ENCODE measurements at places on chromosomes 7 and 10.

- ATAC-seq = no peak
Observed at GRCh38 chr7:111014079-111014478, 76.8 kb upstream of the LRRN3 start.

GRCh38 chr10:108421266-108421665 lies 1256.8 kb upstream of the SORCS1 start:
- ATAC-seq = no peak

GRCh38 chr7:157905651-157906461 lies 569.1 kb downstream of the DNAJB6 start:
- peak; percentile 22 for ATAC-seq

DNA sequence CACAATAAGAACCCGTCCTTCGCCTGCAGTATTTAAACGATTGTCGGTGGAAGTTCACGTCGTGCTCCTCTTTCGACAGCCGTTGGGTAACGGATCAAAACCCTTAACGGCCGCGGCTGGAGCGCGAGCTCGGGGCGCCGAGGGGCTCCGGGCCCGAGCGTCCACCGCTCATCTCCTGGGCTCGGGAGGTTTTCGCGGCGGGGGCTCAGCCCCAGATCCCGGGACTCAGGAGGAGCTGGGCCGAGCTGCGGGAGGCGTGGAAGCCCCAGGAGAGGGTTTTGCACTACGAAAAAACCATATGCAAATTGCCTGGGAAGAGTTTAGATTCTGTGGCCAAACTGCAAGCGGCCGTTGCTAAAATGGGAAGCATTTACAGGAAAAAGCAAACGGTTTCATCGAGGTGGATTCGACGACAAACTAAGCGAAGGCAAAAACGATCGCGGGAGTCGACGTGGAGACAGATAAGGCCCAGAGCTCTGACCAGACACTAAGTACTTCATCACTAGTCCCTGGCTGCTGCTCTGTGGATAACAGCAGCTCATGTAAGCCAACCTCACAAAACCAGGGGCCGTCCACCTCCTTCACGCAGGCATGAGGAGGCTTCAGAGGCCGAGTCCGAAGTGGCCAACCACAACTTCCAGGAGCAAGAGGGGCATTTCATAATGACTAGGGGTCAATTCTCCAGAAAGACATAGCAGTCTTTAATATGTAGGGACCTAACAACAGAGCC lies 129.7 kb downstream of the MARCHF5 start:
- ATAC-seq = no peak

DNA sequence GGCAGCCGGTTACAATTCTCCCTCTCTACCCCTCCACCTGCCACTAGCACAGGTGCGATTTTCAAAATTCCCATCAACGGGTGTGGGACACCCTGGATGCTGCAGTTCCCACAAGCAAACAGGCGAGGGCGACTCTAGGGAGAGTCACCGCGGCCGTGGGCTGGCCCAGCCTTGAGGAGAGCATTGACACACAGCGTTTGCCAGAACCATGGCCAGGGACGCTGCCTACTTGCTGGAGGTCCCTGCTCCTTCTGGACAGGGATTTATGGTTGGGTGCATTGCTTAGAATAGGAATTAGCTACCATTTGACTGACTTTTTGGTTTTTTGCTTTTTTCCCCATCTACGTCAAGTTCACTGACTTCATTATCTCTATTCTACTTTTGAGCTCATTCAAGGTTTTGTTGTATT lies 19.0 kb upstream of the CLDN4 start:
- ATAC-seq = peak; percentile 88

- ATAC-seq = no peak
Observed at GRCh38 chr10:84097787-84098353, 41.4 kb upstream of the GHITM start.

DNA sequence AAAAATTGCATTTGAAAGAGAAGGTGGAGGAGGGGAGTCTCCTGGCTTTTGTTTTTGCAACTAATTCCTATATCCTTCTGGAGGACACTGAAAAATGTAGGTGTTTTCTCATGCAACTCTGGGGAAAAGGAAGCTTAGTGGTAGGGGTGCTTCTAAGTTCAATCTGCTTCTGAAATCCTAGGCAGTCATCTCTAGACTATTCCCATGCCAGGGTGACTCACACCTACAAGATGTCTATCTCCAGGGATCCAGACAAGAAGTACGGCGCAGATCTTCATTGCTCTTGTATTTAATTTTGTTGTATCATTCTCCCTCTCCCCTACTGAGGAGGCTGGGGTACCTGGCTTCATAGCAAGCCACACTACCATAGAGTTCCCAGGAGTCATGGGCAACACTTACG lies 258.8 kb downstream of the PHF14 start:
- no peak for ATAC-seq
